ENCODE measurements at places on chromosomes 3 and 15.

DNA sequence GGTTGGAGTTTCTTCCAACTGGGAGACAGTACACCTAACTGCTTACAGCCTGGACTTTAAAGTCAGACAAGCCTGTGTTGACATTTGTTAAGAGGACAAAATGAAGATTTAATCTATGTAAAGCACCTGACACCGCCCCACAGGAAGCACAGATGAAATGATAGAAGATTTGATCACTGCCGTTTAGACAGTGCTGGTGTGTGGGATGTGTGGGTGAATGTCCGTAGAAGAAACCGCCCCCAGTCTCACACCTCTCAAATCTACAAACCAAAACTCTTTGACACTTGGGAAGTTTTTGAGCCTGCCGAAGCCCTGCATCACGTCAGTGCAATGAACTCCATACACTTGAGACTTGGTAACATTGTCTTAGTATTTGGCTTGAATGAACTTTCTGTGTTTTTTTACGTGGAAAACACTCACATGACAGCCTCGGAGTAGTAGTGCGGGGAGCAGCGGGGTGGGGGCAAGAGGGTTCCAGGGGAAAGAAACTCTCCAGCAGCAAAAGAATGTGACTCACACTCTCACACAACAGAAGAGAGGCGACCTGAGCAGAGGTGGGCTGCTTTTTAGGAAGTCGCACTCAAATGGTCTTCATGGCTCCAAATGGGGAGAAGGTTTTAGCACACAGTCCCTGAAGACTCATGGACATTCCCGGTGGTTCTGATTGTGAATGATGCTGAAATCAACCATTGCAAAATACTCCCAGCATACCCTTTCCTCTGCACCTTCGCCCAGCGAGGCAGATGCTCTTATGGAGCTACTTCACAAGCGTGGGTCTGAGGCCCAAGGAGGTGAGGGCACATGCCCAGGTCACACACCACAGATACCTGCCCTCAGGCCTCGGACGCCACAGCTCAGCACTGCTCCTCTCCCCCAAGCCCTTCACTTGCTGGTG is 79.2 kb downstream of the SRGAP3 start:
- no peaks in the 10 kb centered on the region for H3K4me1 ChIP-seq
- H3K27me3 ChIP-seq, result no peaks in the 10 kb centered on the region
- H3K4me3 ChIP-seq, result no peak overlapping the region
- DNase-seq, result no peak

- no peaks in the 10 kb centered on the region for H3K4me1 ChIP-seq
- no peak overlapping the region for H3K27ac ChIP-seq
- no peak for DNase-seq
Measured at GRCh38 chr3:134494495-134494894, 8.6 kb downstream of the CEP63 start.

DNA sequence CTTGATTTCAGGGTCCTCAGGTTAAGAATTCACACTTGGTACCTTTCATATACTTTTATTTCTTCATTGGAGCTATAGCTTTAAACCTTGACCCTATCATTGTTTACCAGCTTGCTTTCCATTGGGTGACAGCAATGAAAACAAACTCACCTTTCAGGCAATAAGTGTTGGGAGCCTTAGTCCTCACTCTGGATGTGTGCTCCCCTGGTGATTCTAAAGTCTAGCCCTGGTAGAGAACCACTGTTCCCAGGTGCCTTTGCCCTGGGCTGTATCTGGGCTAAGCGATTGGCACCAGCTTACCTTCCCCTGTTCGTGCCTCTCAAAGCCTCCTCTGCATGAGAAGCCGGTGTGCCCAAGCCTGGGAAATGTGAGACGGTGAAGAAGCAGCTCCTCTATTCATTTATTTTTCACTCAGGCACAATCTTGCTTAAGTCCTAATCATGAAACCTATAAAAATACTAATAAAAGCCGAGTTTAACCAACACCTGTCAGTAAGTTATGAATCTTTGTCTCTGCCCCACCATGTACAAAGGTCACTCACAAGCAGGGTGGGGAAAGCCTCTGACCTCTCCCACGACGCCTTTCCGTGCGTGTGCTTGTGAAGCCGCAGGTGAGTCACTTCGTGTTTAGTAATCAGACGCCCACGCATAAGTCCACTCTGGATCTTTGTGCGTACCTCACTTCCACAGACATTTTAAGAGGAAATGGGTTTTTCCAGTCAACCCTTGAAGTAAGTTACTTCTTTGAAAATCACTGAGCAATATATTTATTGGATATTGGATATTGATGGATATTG is 12.8 kb upstream of the ARRDC4 start:
- no peaks in the 10 kb centered on the region for H3K4me1 ChIP-seq
- H3K27me3 ChIP-seq, result no peaks in the 10 kb centered on the region
- H3K4me3 ChIP-seq, result no peak overlapping the region
- no peak overlapping the region for H3K27ac ChIP-seq
- no peak for DNase-seq

GRCh38 chr15:64017591-64018163 is 28.6 kb downstream of the DAPK2 start:
- H3K36me3 ChIP-seq, result no peaks in the 10 kb centered on the region
- H3K27me3 ChIP-seq, result no peaks in the 10 kb centered on the region
- H3K4me1 ChIP-seq, result no peaks in the 10 kb centered on the region
- no peak for DNase-seq
- no peak overlapping the region for H3K4me3 ChIP-seq
- no peak overlapping the region for H3K27ac ChIP-seq

GRCh38 chr15:68028888-68029207 is 25.3 kb upstream of the PIAS1 start:
- H3K36me3 ChIP-seq, result no peaks in the 10 kb centered on the region
- H3K27me3 ChIP-seq, result no peaks in the 10 kb centered on the region
- no peak overlapping the region for H3K27ac ChIP-seq
- H3K4me3 ChIP-seq, result no peak overlapping the region
- no peak for DNase-seq
- no peaks in the 10 kb centered on the region for H3K4me1 ChIP-seq

Measured in tibial artery (tissue), 4 donors.